ENCODE measurements at places on chromosomes 4 and X. TPM values are rescaled to one million over a fixed set of nuclear protein-coding genes. Genes with fewer than 3 reads are reported as not detected.

GC gene
- 1.4 TPM for total RNA-seq

CITED1 gene
- not detected for total RNA-seq

CHIC2 gene
- 45.6 TPM for total RNA-seq

SPOCK3 gene
- total RNA-seq: not detected

STOX2 gene
- not detected for total RNA-seq

CCKAR gene
- total RNA-seq: not detected

GRCh38 chrX:24153796-24154189 is 4.3 kb downstream of the ZFX start:
- no peak overlapping the region for H3K27ac ChIP-seq
- no peak overlapping the region for H3K4me3 ChIP-seq
- no peaks in the 10 kb centered on the region for H3K36me3 ChIP-seq
- H3K4me1 ChIP-seq: peaks cover 33% of the 10 kb centered on the region

- no peak for DNase-seq
- no peak overlapping the region for H3K27ac ChIP-seq
- no peaks in the 10 kb centered on the region for H3K4me1 ChIP-seq
- H3K4me3 ChIP-seq: no peak overlapping the region
- H3K36me3 ChIP-seq: no peaks in the 10 kb centered on the region
Observed at GRCh38 chr4:169024762-169025161, 14.7 kb upstream of the CBR4 start.

GRCh38 chr4:16676230-16676770 is 222.1 kb downstream of the LDB2 start:
- H3K4me1 ChIP-seq: no peaks in the 10 kb centered on the region
- no peaks in the 10 kb centered on the region for H3K36me3 ChIP-seq
- no peak overlapping the region for H3K27ac ChIP-seq
- H3K4me3 ChIP-seq: no peak overlapping the region

DNA sequence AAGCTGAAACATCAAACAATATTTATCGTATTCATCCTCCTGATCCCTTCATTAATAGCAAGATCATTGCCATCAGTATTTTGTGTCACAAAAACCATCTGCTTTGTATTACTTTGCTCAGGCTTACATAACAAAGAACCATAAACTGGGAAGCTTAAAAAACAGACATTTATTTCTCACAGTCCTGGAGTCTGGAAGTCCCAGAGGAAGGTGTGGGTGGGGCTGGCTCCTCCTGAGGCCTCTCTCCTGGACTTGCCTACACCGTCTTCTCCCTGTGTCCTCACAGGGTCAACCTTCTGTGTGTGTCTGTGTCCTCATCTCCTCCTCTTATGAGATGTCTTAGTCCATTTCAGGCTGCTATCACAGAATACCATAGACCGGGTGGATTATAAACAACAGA is 61.3 kb upstream of the MXRA5 start:
- H3K4me3 ChIP-seq: no peak overlapping the region
- no peak for DNase-seq
- no peaks in the 10 kb centered on the region for H3K27me3 ChIP-seq
- no peak overlapping the region for H3K27ac ChIP-seq
- no peaks in the 10 kb centered on the region for H3K36me3 ChIP-seq
- no peaks in the 10 kb centered on the region for H3K4me1 ChIP-seq

DNA sequence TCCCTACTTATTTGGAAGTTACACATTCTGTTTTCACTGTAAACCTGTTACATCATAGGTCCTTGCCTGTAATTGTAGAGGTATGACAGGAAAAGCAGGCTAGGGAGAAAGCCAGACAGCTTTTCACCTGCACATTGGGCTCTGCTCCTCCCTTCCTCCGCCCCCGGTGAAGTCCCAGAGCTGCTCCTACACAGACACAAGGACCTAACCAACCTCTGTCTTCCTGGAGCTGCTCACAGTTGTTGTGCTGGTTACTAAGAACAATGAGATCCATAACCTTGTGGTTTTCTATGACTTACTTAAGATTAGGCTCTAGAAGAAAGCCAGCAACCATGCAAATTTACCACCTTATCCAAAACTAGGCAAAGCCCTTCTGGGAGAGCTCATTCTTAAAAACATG is 40.0 kb downstream of the MOSPD2 start:
- H3K4me1 ChIP-seq: no peaks in the 10 kb centered on the region
- DNase-seq: no peak
- no peaks in the 10 kb centered on the region for H3K36me3 ChIP-seq
- H3K27ac ChIP-seq: no peak overlapping the region
- no peaks in the 10 kb centered on the region for H3K27me3 ChIP-seq
- no peak overlapping the region for H3K4me3 ChIP-seq

DNA sequence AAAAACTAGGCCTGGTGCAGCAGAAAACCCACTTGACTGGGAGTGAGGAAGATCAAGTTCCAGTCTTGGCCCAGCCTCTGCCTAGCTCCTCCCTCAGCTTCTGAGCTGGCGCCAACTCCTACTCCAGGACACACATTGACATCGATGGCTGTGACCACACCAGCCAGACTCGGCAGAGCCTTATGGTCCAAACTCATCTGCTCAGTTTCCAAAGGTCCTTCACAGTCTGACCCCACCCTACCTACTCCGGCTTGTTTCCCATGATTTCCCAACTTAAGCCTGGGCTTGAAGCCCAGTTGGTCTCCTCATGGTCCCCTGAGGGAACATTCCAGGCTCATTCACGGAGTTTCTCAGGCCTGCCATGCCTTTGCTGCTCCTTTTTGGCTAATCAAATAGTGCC is 10.1 kb downstream of the ELF4 start:
- no peak for DNase-seq
- H3K36me3 ChIP-seq: no peaks in the 10 kb centered on the region
- peaks cover 64% of the 10 kb centered on the region for H3K4me1 ChIP-seq
- H3K27ac ChIP-seq: peak overlapping the region; percentile 44
- no peak overlapping the region for H3K4me3 ChIP-seq

- peak within 1 kb of the TSS; percentile 69 for H3K4me3 ChIP-seq
- no peaks in the 10 kb centered on the region for H3K27me3 ChIP-seq
- no peaks in the 10 kb centered on the region for H3K36me3 ChIP-seq
- H3K27ac ChIP-seq: no peak within 1 kb of the TSS
- no peaks in the 10 kb centered on the region for H3K4me1 ChIP-seq
- no peak for DNase-seq
Observed at GRCh38 chr4:134201216-134202161, at the start of gene PABPC4L. PABPC4L (minus strand) TSS chr4:134201789; CDS start chr4:134201019, 770 bp downstream.

DNA sequence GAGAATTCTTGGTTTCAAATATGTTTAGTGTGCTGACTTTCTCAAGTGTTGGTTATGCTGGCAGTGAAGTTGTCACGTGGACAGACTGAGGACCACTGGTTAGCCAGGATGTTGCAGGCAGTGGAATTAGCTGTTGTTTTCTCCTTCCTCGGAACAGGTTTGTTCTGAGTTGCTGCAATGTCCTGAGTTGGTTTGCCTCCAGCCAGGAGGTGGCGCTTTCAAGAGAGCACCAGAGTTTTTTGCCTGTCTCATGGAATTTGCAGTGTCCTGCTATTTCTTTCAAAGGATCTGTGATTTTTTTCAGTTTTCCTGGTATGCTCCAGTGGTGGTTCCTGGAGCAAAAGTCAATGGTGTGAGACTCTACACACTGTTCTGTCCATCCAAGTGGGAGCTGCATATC is 158.1 kb upstream of the CXorf66 start:
- no peaks in the 10 kb centered on the region for H3K4me1 ChIP-seq
- no peak overlapping the region for H3K4me3 ChIP-seq
- no peak for DNase-seq
- no peaks in the 10 kb centered on the region for H3K36me3 ChIP-seq

DNA sequence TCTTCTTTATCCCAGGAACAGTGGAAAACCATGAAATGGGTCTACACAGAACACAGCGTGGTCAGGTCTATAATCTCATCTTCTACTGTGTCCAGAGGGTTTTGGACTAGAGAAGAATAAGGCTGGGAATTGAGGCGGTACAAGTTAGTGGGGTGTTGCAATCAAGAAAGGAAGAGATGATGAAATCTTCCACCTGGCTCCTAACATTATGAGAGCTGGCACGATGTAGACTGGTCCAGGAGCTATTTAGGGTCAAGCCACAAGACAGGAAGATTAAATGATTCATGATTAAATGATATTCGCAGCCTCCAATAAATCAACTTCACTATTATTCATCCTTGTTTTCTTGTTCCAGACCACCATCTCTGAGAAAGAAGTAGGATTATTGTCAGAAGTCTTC is 88.0 kb downstream of the ARSF start:
- H3K36me3 ChIP-seq: no peaks in the 10 kb centered on the region
- H3K4me3 ChIP-seq: no peak overlapping the region
- no peak for DNase-seq
- no peak overlapping the region for H3K27ac ChIP-seq
- no peaks in the 10 kb centered on the region for H3K27me3 ChIP-seq

- H3K27ac ChIP-seq: no peak overlapping the region
- H3K36me3 ChIP-seq: peaks cover 15% of the 10 kb centered on the region
- no peaks in the 10 kb centered on the region for H3K27me3 ChIP-seq
Observed at GRCh38 chr4:148071009-148071408, 339.1 kb downstream of the ARHGAP10 start.

- H3K36me3 ChIP-seq: no peaks in the 10 kb centered on the region
- H3K27me3 ChIP-seq: no peaks in the 10 kb centered on the region
- H3K27ac ChIP-seq: no peak overlapping the region
- H3K4me3 ChIP-seq: no peak overlapping the region
- DNase-seq: no peak
Observed at GRCh38 chr4:162978398-162978797, 188.3 kb downstream of the NAF1 start.

- H3K27me3 ChIP-seq: no peaks in the 10 kb centered on the region
- no peaks in the 10 kb centered on the region for H3K4me1 ChIP-seq
- H3K36me3 ChIP-seq: no peaks in the 10 kb centered on the region
- H3K27ac ChIP-seq: no peak overlapping the region
- no peak overlapping the region for H3K4me3 ChIP-seq
- DNase-seq: no peak
Observed at GRCh38 chr4:104756837-104757236, 262.1 kb upstream of the CXXC4 start.

GRCh38 chr4:1239950-1240307 is 9.0 kb downstream of the CTBP1 start:
- DNase-seq: no peak
- H3K4me1 ChIP-seq: peaks cover 36% of the 10 kb centered on the region
- no peak overlapping the region for H3K27ac ChIP-seq
- no peaks in the 10 kb centered on the region for H3K27me3 ChIP-seq

- peaks cover 66% of the 10 kb centered on the region for H3K4me1 ChIP-seq
- peak overlapping the region; percentile 98 for H3K27ac ChIP-seq
- H3K27me3 ChIP-seq: no peaks in the 10 kb centered on the region
- peaks cover 4% of the 10 kb centered on the region for H3K36me3 ChIP-seq
- H3K4me3 ChIP-seq: peak overlapping the region; percentile 5
Observed at GRCh38 chrX:1462596-1463251, 10.0 kb upstream of the ASMTL start.

DNA sequence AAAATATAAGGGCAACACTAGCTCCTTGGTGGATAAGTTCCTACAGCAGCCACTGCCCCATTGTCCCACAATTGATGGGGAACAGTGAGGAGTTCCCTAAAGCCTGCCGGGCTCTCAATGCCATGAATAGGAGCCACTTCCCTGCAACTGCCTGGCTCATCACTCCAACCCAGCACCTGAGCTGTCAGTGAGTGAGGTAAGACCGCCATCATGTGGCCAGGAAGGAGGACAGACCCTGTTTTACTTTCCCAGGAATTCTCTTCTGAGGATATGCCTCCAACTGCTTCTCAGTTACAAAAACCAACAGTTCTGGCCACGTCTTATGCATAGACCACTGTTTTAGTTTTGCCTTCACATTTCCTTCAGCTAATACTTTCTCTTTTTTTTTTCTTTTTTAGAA is 45.5 kb downstream of the SRPX start:
- no peaks in the 10 kb centered on the region for H3K27me3 ChIP-seq
- no peak overlapping the region for H3K4me3 ChIP-seq
- no peak overlapping the region for H3K27ac ChIP-seq
- no peaks in the 10 kb centered on the region for H3K4me1 ChIP-seq
- no peaks in the 10 kb centered on the region for H3K36me3 ChIP-seq

- H3K27ac ChIP-seq: no peak overlapping the region
- peak; percentile 54 for DNase-seq
- peak overlapping the region; percentile 15 for H3K4me3 ChIP-seq
- peaks cover 7% of the 10 kb centered on the region for H3K27me3 ChIP-seq
- H3K36me3 ChIP-seq: no peaks in the 10 kb centered on the region
Observed at GRCh38 chr4:56544573-56545131, 39.1 kb downstream of the ARL9 start.

DNA sequence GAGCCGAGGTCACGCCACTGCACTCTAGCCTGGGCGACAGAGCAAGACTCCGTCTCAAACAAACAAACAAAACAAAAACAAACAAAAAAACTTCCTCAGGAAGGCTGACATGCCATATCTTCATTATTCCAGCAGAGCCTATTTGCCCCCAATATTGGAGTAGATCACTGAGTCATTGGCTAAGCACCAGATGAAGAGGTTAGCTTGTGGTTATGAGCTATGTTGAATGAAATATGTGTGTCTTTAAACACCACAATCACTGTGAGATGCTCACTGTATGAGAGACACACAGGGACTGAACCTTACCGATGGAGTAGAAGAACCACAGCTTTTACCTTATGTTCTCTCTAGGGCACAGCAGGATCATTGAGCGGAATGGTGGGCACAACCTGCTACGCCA is 122.1 kb upstream of the EOLA2 start:
- no peaks in the 10 kb centered on the region for H3K27me3 ChIP-seq
- H3K36me3 ChIP-seq: no peaks in the 10 kb centered on the region
- no peak overlapping the region for H3K4me3 ChIP-seq
- no peak for DNase-seq
- H3K27ac ChIP-seq: no peak overlapping the region
- no peaks in the 10 kb centered on the region for H3K4me1 ChIP-seq

- no peaks in the 10 kb centered on the region for H3K36me3 ChIP-seq
- H3K4me1 ChIP-seq: no peaks in the 10 kb centered on the region
- no peaks in the 10 kb centered on the region for H3K27me3 ChIP-seq
- no peak overlapping the region for H3K27ac ChIP-seq
Observed at GRCh38 chrX:15474028-15474427, 19.1 kb downstream of the PIR start.

- H3K27ac ChIP-seq: no peak overlapping the region
- H3K4me3 ChIP-seq: no peak overlapping the region
- no peaks in the 10 kb centered on the region for H3K36me3 ChIP-seq
- no peaks in the 10 kb centered on the region for H3K4me1 ChIP-seq
Observed at GRCh38 chr4:158006990-158007389, 165.8 kb downstream of the GASK1B start.

DNA sequence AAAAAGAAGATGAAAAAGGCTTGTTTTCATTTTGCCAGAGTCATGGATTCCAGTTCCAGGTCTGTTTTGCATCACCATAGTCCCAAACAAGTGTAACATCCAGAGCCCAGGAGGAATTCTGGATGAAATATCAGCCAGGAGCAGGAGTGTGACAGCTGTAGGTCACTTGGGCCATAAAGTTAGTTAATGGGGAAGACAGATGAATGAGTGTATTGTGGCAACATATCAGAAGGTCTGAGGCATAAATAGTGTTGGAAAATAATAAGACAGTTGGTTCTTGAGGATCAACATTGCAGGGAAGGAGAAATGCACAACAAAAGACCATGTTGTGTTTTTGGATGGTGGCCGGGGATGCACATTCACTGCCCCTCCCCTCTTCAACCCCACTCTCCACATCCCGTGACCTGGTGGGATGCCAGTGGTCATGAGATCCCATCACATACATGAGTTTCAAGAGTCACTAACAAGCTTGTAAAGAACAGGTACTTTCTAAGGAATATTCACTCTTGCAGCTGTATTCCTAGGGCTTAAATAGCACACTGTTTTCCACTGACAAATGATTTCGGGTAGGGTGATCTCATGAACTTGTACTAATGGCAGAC is 83.1 kb upstream of the IGFBP7 start:
- no peak overlapping the region for H3K27ac ChIP-seq
- DNase-seq: no peak
- no peaks in the 10 kb centered on the region for H3K4me1 ChIP-seq
